Stimulated activated CD4-positive, alpha-beta T cell treated with anti-CD3 and anti-CD28 coated beads, Interleukin-1b, Interleukin-23, amount 100 ng/mL, for 1 hour (primary cell): ENCODE measurements at places on chromosomes 12 and 14.

GRCh38 chr14:92651106-92651757, 97.2 kb downstream of the LGMN start:
- DNase-seq = peak; percentile 45

DNA sequence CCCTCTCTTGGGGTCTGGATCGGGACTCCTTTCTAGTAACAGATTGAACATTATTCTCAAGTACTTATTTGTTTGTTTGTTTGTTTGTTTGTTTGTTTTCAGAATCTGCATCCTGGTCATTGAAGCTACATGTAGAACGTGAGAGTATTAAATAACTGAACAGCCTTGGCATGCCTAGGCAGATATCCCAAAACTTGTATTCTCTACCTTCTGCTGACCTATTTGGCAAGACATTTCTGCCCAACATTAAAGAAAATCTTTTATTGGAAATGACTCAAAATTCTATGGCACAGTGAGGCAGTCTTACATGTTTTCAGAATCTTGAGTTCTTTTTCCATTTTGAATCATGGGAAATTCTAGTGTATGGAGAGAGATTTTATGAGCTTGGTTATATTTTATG, 165.1 kb upstream of the CNOT2 start:
- no peak for DNase-seq

- no peak for DNase-seq
Observed at GRCh38 chr12:40207551-40207950, 17.2 kb upstream of the LRRK2 start.

GRCh38 chr14:78834766-78835451, 664.7 kb downstream of the NRXN3 start:
- no peak for DNase-seq

DNA sequence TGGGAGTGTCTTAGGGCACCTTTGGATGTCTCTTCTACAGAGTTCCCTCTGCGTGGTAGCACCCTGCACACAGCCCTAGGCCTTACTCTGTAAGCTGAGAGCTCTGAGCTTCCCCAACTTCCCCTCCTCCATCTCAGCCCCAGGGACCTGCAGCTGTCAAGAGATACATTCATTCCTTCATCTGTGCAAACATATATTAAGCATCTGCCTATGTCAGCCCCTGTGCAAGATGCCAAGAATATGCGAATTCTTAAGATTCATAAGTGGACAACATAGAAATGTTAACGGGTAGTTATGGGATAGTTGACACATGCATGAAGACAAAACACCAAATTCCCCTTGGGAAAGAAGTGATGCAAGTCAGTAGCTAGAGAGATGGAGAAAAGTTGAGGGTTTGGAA, 190.8 kb downstream of the SLC41A2 start:
- no peak for DNase-seq

DNA sequence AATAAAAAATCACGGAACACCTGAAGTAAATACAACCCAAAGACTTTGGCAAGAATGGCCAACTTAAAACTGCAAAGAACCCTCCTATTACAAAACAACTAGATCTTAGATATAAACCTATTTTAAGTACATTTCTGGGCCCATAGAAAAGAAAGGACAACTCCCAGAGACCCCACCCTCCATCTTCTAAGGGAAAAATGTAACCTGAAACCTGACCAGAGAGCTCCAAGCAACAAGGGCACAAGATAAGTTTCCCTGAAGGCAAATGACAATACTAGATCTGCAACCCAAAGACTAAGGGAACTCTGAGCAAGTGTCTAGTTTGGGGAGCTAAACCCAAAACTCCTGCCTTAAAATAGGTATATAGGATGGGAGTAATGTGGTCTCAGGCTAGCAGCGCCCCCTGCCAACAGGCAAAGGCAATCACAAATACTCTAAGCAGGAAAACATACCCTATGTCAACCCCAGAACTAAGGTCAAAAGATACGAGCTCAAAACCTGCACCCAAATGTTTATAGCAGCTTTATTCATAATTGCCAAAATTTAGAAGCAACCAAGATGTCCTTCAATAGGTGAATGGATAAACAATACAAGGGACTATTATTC, 218.9 kb downstream of the ITPR2 start:
- no peak for DNase-seq

DNA sequence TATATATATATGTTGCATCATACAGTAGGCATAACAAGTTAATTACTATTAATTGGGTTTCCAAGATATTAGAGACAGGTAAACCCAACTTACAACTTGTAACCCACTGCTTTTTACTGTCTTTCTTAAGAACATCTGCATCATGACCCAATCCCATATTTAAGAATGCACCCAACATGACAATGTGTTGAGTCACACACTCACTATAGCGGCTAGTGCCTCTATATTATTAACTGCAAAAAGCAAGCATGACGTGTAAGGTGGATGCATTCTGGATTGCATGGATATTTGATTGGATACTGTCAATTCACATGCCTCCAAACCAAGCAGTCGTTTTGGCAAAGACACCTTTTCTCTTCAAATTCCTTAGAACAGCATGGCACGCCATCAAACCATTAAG, 68.2 kb downstream of the KSR2 start:
- DNase-seq = no peak

GRCh38 chr12:81888961-81889360, 129.8 kb upstream of the PPFIA2 start:
- DNase-seq = no peak

- DNase-seq = no peak
Observed at GRCh38 chr12:100842156-100842555, 47.6 kb downstream of the ANO4 start.

GRCh38 chr12:66531766-66532165, 147.1 kb downstream of the GRIP1 start:
- DNase-seq = no peak

- DNase-seq = no peak
Observed at GRCh38 chr14:32469388-32470160, 140.5 kb downstream of the AKAP6 start.

DNA sequence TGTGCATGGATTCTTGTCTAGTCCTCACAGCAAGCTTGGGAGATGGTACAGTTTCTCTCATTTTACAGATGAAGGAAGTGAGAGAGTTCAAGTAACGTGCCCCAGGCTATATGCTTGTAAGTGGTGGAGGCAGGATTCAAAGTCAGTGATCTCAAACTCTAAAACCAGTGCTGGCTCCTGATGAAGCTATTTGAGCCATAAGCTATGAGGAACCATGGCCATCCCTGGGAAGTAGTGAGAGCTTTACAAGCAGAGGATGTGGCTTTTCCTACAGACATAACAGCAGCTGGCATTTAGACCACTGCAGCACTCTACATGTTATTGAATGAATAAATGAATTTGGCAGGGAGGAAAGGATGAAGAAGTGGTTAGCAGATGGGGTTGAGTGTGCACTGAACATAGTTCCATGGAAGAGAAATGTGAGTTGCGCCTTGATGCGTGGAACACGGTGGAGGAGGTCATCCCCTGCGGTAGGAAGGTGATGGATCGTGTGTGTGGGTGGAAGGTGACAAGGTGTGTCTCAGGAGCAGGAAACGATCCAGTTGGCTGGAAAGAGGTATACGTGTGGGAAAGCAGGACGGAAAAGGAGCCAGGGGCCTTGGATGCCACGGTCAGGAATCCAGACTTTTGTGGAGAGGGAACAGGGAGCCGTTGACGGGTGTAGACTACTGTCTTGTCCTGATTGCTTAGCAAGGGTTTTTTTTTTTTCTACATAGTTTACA, 65.2 kb downstream of the RFX4 start:
- no peak for DNase-seq

GRCh38 chr14:77265561-77266335, 5.3 kb downstream of the NGB start:
- no peak for DNase-seq

DNA sequence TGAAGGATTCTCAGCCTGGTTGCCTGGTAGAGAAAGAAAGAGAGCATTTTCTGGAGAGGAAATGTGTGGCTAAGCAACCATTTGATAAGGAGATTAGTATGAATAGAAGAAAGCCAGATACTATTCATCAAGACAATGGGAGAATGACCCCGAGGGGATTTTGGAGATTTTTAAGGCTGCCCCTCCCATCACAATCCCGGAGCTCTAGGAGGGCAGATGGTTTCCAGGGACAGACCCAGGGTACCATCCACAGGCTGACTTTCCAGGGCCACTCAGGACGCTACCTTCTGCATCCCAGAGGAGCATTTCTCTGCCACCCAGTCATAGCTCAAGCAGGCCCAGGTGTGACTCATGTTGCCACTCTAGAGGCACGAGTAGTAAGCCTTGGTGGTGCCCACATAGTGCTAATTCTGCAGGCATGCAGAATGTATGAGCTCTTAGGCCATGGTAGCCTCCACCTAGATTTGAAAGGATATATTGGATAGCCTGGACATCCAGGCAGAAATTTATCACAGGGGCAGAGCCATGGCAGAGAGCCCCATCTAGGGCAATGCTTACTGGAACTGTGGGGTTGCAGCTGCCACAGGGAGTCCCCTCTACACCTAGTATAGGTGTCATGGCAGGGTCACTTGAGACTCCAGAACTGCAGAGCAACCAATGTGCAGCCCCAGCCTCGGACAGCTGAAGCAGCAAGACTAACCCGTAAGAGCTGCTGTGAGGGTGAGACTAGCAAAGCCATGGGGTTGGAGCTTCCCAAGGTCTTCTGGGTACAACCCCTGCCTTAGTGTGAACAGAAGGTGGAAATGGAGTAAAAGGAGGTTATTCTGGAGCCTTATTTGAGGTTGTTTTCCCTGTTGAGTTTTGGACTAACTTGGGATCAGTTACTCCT, 366.0 kb downstream of the ZFP36L1 start:
- DNase-seq = no peak

- no peak for DNase-seq
Observed at GRCh38 chr14:61565836-61566536, 129.3 kb upstream of the HIF1A start.

DNA sequence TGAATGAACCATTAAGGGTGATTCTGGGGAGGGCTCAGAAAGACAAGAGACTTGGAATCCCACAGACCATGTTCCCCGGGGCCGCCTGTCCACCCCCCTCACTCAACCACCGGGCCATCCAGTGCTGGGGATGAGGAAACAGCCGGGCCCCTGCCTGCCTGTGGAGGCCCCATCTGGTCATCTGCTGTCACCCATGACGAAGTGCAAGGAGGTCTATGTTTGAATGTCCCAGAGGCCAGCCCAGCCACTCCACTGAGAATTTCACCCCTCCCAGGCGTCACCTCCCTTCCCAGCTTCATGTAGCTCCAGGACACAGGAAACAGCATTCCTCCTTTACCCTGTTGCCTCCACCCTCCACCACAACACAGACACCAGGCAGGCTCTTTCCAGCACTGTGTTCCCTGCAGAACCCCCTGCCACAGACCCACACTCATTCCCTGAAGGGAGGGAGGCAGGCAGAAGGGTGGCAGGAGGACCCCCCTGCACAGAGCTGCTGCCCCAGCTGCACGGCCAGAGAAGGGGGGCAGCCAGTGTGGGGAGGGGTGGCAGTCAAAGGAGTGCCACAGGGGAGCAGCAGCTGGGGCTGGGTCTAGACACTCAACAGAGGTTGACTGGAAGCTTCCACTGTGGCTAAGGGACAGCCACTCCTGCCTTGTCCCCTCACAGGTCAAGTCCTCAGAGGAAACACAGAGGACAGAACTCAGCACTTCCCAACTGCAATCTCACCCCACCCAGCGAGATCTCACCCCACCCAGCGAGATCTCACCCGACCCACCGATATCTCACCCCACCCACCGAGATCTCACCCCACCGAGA, 50.3 kb upstream of the PPP2R5C start:
- no peak for DNase-seq

- DNase-seq = no peak
Observed at GRCh38 chr12:53975479-53976152, 862 bp upstream of the HOTAIR start.

DNA sequence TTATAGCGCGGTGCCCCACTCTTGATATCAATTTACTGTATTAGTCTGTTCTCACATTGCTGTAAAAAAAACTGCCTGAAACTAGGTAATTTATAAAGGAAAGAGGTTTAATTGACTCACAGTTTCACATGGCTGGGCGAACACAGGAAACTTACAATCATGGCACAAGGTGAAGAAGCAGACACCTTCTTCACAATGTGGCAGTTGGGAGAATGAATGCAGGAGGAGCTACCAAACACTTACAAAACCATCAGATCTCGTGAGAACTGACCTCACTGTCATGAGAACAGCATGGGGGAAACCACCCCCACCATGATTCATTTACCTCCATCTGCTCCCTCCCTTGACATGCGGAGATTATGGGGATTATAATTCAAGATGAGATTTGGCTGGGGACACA, 42.3 kb downstream of the FBXO34 start:
- DNase-seq = no peak

DNA sequence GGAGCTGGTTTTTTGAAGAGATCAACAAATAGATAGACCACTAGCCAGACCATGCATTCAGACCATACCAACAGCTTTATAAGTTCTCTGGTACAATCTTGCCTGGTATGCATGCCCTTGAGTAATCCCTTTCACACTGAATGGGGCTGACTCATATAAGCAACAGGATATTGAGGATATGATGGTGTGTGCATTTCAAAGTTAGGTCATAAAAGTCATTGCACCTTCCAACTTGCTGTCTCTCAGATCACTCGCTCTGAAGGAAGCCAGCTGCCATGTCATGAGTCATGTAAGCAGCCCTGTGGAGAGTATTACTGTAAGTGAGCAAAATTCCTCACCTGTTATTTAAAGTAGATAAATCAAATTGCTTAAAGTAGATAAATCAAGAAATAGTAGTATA, 45.0 kb upstream of the OR6J1 start:
- no peak for DNase-seq

DNA sequence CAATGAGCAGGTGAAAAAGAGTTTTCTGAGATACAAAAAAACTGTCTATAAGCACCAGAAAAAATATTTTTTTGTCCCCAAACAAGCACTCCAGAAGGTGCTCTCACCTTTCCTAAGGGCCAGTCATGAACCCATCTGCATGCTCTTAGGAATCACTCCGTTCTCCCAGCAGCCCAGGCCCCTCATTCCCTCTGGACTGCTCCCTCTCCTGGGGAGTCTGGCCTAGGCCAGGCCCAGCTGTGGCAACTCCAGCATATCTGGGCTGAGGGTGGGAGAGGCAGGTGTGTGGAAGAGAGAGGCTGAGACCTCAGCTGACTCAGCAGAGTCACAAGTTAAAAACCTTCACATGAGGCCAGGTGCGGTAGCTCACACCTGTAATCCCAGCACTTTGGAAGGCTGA, 54.6 kb downstream of the TRAFD1 start:
- DNase-seq = no peak

DNA sequence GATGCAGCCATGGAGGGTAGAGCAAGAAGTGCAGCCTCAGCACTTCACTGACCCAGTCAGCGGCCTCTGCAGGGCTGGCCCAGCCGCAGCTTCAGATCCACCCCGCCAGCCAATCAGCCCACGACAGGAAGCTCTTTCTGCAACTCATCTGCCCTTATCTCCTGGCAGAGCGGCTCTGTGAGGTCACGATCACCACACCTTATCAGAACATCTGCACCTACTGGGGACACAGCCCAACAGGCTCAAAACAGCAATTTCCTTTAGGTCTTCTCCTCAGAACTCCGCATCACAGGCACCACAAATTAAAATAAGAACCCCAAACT, 287.3 kb downstream of the BCL11B start:
- peak; percentile 24 for DNase-seq

DNA sequence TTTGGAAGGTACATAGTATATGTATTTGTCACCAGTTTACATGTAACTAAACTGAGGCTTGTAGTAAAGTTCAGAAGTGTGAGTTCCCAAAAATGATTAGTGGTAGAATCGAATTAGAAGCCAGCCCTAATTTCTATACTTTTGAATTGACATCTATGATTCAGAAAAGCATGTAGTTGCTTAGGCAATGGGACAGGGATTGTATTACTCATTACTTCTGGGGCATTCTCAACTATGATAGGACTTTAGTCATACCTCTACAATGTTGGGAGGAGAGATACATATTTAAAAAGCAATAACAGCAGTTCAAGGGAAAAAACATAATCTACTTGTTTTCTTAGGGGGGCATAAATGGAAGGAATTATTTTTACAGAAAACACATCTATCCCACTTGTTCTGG, 277.9 kb upstream of the E2F7 start:
- DNase-seq = no peak
